Aortic smooth muscle cell (primary cell): ENCODE measurements at places on chromosomes 1 and 21. TPM values are rescaled to one million over a fixed set of nuclear protein-coding genes. Genes with fewer than 3 reads are reported as not detected.

RAB3GAP2 gene
- 35.0 and 40.8 TPM in 2 replicates for total RNA-seq

KDM5B gene
- 49.5 and 65.2 TPM in 2 replicates for total RNA-seq

LEFTY2 gene
- 0.06 TPM in 1 of 2 replicates, not detected in the other for total RNA-seq

FCRL2 gene
- not detected in 2 replicates for total RNA-seq

C8A gene
- total RNA-seq: not detected in 2 replicates

MFAP2 gene
- 18.2 and 24.5 TPM in 2 replicates for total RNA-seq

CFHR1 gene
- total RNA-seq: 0.12 and 0.13 TPM in 2 replicates

PTGFR gene
- total RNA-seq: 30.3 and 37.7 TPM in 2 replicates
